ENCODE measurements at places on chromosomes 3 and 15.

DNA sequence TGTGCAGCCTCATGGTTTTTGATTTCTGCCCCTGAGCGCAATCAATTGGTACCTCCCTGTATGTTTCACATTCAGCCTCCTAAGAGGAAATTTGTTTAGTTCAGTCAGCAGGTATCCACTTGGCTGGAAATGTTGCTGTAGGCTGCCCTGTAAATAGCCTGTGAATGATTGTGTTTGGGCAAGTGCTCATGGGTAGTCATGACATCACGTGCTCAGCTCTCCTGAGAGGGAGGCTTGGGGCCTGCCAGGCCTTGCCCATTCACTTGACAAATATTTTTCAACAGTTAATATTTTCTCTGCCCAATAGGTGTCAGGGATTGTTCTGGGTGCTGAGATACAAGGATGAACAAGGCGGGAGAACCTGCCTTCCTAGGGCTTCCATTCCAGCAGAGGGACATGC lies 13.3 kb downstream of the HRH1 start:
- DNase-seq = no peak

DNA sequence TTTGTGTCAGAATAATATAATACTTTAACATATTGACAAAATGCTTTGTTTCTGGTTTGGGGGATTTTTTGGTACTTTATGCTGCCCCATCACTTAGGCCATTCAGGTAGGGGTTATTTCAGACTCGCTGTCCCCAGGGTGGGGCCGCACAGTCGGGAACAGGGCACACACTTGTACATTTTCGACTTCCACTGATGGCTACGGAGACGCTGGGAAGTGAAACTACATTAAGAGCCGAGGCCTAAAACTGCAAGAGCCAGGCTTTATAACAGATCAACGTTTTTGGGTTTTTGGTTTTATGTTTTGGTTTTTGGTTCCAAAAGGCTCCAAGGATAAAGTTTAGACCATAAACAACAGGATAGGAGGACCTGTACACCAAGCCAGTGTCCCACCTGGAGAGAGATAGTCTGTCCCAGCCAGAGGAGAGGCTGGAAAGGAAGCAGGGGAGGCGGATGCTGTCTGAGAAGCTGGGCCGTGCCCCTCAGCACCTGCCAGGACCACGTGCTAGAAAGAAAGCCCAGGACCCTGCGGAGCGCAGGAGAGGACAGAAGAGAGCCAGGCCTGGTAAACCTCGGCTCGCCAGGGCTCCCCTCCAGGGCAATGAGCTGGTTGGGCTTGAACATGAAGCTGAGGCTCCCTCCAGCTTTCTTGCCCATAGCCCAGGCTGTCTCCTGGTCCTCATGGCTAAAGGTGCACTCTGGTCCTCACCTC lies 111.7 kb downstream of the CHSY1 start:
- DNase-seq = no peak

DNA sequence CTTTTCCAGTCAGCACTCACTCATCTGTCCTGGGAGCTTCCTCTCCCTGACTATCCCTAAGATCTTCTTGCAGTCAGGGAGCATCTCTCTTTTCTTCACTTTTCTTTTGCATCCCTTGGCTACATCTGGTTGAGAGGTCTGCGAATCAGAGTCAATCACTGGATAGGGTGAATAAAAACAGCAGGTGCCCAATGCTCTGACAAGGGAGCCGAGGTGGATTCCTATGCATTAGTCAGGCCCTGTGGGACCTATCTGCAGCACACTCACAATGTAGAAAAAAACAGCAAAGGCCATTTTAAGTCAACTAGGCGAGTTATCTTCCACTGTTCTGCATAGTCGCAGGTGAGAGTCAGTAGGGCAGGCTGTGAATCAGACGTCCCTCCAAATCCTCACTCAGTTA lies 35.5 kb downstream of the DZIP1L start:
- no peak for DNase-seq

DNA sequence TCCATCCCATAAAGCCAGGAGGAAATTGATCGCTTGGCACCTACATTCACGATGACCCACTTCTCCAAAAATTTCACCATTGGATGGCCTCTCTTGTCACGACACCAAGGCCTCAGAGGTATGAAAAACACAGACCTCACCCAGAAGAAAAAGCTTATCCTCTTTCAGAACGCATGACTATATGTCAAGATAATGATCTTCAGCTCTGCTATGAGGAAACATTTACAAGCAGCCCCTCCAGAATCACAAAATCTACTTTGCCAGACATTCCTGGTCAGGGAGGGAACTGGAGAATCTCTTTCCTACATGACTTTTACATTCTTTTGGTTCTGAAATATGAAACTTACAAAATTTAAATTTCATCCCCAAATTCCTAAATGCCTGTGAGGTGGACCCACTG lies 122.7 kb downstream of the WNT5A start:
- no peak for DNase-seq
